ENCODE measurements at places on chromosomes 16 and 17. TPM values are rescaled to one million over a fixed set of nuclear protein-coding genes. Genes with fewer than 3 reads are reported as not detected.

Gene HOXB1
- total RNA-seq: under 0.01 TPM

GRCh38 chr17:81021531-81022343 is 13.2 kb upstream of the BAIAP2 start:
- no peak for DNase-seq

Gene SLFN14
- not detected for total RNA-seq

Gene TP53TG3
- total RNA-seq: not detected

Gene FAM83G
- 35.5 TPM for total RNA-seq

Gene TEKT5
- 0.53 TPM for total RNA-seq

GRCh38 chr17:8766731-8767130 is 8.4 kb upstream of the SPDYE4 start:
- peak; percentile 74 for DNase-seq

DNA sequence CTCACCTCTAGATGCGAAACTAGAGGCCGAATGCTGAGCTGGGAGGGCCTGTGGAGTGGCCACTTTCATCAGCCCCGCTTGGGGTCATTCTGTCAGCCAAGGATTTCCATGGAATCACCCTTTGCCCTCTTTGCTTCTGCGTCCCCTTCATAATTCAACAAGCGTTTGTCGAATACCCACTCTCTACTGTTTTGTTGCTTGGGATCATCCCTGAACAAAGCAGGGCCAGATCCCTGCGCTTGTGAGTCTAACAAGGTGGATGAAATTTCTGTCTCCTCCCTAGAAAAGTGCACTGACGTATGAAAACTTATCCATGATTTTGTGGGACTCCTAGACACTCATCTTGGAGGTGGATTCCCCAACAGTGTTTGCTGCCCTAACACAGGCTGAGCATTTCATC is 3.3 kb upstream of the SLC12A3 start:
- no peak for DNase-seq

Gene KRTAP1-5
- not detected for total RNA-seq

GRCh38 chr16:68528233-68528632 is 10.9 kb upstream of the ZFP90 start:
- no peak for DNase-seq

GRCh38 chr16:17389384-17389783 is 81.4 kb downstream of the XYLT1 start:
- DNase-seq: peak; percentile 12

Gene TGFB1I1
- total RNA-seq: 1.6 TPM

GRCh38 chr17:82943339-82943738 is 103.5 kb upstream of the ZNF750 start:
- DNase-seq: no peak

- no peak for DNase-seq
Observed at GRCh38 chr16:85607796-85608514, 5.2 kb upstream of the GSE1 start.

GRCh38 chr17:7886227-7887037 is 2.2 kb upstream of the CHD3 start:
- peak; percentile 23 for DNase-seq

Gene AOC3
- total RNA-seq: 0.26 TPM

GRCh38 chr17:1179112-1179817 is 516 bp downstream of the ABR start:
- no peak for DNase-seq

Gene SDR42E2
- total RNA-seq: not detected

DNA sequence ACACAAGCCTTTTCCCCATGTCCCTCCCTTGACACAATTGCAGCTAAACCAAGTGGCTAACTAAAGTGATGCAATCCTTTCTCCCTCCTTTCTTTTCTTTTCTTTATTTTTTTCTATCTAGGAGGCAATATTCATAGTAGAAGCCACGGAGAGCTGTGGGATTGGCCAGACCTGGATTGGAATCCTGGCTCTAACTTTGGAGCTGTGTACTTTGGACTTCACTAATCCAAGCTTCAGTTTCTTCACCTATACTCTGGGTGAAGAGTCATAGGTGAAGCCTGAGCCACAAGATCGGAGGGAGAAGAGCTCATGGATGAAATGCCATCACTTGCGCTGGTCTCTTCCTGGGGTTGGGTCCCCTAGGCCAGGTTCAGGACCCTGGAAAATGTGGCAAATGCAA is 177.2 kb downstream of the IRX5 start:
- no peak for DNase-seq
